Stimulated activated CD4-positive, alpha-beta T cell treated with anti-CD3 and anti-CD28 coated beads, Interleukin-2, amount 100 ng/mL, for 4 hours (primary cell): ENCODE measurements at places on chromosomes 2 and 18.

DNA sequence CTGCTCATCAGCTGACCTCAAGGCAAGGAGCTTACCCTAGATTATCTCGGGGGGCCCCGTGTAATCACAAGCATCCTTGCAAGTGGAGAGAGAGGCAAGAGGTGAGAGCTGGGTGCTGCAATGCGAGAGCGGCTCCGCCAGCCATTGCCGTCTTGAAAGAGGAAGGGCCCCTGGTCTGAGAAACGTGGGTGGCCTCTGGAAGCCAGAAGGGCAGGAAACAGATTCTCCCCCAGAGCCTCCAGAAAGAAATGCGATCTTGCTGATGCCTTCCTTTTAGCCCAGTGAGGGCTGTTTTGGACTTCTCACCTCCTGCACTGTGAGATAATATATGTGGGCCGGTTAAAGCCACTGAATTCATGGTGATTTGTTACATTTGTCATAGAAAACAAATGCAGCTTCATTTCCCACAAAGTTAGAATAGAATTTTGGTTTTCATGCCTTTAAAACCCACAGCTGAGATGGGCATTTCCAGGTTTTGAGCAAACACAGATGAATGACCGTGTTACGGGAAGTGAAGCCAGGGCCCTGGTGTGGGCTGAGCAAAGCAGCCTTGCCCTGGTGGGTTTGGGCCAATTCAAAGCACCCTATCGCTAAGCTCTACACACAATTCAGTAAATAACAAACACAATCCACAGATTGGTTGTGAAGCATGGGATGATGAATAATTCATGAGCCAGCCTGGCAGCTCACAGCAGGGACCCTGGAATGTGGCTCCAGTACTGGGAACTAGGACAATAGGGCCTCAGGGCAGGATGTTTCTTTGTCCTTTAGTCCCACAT lies 319.9 kb upstream of the HS6ST1 start:
- DNase-seq: no peak

DNA sequence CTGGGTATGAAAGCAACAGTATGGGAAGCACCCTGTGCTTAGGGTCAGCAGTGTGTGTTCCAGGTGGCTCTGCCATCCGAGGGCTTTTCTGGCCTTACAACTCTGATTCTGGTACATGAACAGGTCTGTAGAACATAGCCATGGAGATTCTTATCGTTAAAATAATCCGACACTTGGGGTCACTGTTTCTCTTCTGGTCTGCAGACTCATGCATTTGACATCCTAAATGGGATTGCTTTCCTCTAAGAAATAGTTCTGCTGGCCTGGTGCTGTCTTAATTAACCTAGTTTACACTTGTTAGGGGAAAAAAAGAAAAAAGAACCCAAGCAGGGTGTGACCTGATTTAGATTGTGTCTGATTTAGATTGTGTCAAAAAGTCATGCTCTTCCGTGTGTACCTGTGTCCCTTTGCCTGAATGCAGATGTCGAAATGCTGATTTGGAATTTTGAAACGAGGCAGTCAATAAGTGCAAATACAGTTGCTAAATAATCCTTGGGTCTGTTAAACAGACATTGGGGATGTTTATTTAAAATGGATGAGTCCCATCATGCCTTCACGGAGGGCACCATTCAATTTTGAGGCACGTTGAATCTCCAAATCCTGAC lies 59.6 kb downstream of the TRPM8 start:
- no peak for DNase-seq

- no peak for DNase-seq
Measured at GRCh38 chr2:219668316-219668715, 40.9 kb downstream of the SLC4A3 start.

GRCh38 chr2:98824256-98825019 lies 93.5 kb upstream of the MGAT4A start:
- DNase-seq: no peak

GRCh38 chr2:161766334-161766733 lies 142.1 kb downstream of the SLC4A10 start:
- DNase-seq: no peak

DNA sequence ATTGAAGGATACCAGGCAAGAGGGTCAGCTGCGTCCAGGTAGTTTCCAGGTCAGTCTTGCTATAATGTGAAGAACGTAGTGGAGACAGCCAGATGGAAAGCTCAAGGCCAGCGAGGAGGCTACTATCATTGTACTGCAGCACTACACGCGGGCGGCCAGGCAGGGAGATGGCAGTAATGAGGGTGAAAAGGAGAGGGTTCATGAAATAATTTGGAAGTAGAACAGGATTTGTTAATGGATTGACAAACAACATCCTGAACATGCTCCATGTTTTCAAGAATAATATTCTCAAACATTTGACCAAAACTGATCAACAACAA lies 17.1 kb downstream of the SPIRE1 start:
- no peak for DNase-seq

DNA sequence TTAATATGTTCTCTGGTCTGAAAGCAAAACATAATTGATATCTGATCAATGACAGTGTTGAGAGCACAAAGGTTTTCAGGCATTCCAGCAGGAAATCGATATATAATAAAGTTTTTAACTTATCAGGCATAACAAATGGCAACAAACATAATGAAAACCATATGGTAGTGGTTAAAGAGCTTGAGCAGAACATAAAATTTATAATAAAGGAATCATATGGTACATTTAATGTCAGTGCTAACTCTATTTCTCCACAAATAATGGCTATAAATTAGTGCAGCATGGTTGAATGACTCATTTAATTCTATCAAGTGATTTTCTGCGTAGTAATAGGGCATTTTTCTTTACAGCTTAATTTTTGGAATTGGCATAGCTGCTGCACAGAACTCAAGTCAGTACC lies 306.2 kb downstream of the FSIP2 start:
- no peak for DNase-seq

DNA sequence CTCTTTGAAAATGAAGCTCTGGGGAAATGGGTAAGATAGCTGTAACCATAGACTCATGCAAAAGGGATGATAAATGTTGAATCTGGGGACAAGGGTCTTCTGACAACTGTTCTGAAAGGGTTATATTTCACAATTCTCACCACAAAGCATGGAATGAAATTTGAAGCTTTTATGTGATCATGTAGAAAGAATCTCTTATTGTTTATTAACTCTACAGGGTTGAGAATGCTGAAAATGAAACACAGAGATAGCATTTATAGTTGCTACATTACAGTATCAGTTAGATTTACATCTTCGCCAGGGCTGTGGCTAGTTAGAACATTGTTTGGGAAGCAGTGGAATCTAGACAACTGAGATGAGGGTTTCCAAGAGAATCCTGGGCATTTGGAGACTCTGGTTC lies 97.4 kb upstream of the LHCGR start:
- no peak for DNase-seq

GRCh38 chr2:165568361-165568760 lies 98.9 kb downstream of the CSRNP3 start:
- no peak for DNase-seq

- no peak for DNase-seq
Measured at GRCh38 chr2:216991563-216991962, 131.7 kb upstream of the TNP1 start.

DNA sequence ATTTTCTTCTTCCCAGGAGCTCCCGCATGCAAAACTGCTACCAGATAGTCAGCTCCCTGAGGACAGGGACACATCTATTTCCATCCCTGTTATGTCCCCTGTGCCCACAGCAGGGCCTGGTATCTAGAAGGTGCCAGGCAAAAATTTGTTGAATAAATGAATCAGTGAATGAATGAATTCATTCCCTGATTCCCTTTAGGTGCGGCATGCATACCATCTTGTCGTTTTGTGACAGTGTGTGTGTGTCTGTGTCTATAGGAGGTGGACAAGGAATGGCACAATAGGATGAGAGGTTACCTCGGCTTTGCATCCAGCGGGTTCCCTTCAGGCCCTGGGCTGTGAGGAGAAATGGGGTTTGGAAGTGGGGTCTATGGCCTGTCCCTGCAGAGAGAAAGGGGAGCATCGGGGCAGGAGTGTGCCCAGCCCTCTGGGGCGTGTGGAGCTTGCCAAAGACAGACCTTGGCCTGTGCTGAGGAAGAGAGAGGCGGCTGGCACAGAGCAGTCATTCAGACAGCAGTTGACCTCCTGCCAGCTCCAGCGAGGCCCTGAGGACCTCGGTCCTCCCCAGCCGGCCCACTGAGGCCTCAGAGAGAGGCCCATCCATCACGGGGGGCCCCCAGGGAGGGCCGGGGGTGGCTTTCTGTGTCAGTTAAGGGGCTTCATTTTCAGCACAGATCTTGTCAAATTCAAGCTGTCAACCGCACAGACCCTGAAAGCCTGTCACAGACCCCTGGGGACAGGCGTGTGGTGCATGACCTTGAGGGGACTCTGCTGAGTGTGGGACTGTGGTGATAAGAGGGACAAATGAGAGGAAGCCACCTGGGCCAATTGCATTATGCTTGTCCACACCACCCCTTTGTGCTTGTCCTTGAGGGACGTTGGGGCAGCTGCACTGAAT lies 125.9 kb upstream of the CXCR4 start:
- no peak for DNase-seq

DNA sequence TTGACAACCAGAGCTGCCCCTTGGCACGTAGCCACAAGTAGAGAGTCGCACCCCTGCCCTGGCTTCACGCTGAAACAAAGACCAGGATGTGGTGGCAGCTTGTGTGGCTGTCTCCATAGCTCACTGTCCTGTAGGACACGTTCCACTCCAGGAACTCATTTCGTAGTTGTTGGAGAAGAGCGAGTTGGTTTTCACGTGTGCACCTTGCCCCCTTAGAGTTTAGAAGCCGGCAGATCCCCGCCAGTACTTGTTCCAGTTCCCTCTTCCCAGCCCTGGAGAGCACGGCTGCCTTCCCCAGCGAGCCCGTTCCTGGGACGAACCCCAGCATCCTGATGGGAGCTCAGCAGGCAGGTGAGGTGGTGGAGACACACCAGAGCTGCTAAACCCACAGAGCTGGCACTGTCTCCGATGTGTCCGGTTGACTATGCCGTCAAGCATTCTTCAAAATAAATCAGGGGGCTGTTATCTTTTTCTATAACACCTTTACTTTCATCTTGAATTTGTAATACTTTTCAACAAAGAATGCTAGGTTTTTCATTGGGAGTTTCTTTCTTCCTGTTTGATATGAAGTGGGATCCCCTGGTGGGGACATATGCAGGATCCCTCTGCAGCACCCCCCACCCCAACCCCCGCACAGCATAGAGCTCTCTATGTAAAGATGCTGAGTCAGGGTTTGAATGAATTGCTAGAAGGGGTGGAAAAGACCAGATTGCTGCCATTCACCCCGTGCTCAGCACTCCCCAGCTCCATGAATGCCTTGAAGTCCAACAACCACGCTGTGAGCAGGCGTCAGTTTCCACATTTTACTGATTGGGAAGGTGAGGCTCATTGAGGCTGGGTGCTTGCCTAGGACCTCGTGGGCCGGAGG lies 44.5 kb downstream of the GREB1 start:
- DNase-seq: no peak

DNA sequence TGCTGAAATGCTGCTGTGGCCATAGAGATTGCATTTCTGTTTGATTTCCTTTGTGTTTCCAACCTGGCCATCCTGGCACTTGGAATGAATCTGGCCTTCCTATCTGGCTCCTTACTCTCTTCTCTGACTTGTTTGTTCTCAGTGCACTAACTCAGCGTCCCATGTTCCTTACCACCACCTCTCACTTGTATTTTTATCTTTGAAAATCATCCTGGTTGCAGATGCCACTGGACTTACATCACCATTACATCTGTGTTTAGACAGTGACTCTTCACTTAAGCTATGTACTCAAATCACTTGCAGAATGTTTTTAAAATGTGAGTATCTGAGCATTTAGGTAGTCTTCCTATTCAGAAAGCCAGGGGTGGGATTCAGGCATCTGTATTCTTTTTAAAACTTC lies 239.5 kb downstream of the WDR7 start:
- DNase-seq: no peak

DNA sequence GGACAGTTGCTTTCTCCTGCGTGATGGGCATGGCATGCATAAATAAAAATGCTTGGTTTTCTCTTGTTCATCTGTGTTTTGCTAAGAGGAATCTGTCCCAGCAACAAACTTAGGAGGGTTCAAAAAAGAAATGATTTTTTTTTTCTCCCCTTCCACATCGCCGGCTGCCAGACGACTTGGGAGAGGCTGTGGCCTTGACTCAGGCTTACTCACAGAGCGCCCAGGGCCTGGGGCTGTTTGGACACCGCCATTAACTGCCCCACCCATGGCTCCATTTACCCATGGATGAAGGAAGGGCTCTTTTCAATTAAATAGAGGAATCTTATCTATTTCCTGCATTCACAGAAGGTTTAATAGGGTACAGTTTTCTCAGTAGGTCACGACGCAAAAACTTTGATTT lies 22.3 kb upstream of the SERPINB5 start:
- no peak for DNase-seq

GRCh38 chr18:23143016-23143814 lies 7.9 kb downstream of the CABLES1 start:
- no peak for DNase-seq

GRCh38 chr2:232839411-232840079 lies 30.5 kb upstream of the SNORC start:
- DNase-seq: no peak

DNA sequence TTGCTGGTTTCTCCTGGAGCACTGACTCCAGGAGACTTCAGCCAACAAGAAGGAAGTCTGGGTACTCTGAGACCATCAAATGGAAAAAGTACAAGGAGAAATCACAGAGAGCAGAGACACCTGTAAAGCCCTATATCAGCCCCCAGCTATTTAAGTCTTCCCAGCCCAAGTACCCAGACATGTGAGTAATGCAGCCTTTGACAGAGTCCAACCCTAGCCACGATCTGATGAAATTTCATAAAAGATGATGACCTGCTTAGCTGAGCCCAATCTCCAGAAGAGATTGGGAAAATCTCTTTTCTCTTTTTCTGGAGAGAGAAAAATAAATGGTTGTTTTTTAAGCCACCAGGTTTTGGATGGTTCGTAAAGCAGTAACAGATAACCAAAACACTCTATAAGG lies 196.6 kb downstream of the NBAS start:
- DNase-seq: no peak

- no peak for DNase-seq
Measured at GRCh38 chr18:9608298-9608697, 6.1 kb downstream of the PPP4R1 start.

DNA sequence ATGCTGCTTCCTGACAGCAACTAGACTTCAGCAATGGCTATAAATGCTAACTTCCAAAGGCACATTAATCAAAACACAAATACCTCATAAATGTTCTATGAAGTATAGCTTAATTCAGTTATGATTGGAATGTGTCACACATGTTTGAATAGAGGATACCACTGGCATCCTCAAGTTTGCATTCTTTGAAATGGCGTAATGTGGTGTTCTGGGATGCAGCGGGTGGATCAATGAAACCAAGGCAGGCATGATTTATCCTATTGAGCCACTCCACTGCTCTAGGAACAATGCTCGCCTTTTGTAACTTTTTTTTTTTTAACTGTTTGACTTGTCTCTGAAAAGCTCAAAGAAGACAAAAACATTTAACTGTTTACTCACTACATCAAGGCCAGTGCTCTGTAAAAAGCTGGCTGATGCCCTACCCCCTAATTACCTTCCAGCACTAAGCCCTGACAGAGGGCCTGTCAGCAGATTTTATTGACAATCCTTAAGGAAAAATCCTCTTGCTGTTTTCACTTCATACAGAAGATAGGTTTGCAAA lies 278.8 kb upstream of the SESTD1 start:
- no peak for DNase-seq
